ENCODE measurements at places on chromosomes 2 and 18.

GRCh38 chr2:134288814-134289213 lies 34.9 kb downstream of the MGAT5 start:
- no peak for DNase-seq

DNA sequence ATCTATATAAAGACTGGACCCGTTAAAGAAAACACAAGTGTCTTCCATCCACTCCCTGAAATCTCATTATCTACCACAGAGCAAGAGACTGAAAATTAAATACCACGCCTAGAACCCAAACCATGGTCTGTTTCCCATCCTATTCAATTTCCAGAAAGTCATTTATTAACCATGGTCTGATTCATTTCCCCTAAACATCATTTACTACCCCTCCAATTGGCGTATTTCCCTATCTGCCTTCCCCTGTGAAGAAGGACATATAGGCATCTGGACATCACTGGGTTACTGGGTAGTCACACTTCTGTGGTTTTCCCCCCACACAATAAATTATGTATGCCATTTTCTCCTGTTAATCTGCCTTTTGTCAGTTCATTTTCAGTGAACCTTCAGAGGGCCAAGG lies 30.8 kb downstream of the CCDC93 start:
- DNase-seq = no peak

- no peak for DNase-seq
Measured at GRCh38 chr2:224591220-224591619, 6.1 kb upstream of the CUL3 start.

GRCh38 chr18:10027461-10027860 lies 113.6 kb downstream of the VAPA start:
- no peak for DNase-seq

- no peak for DNase-seq
Measured at GRCh38 chr2:95269036-95269680, 5.1 kb upstream of the PROM2 start.

DNA sequence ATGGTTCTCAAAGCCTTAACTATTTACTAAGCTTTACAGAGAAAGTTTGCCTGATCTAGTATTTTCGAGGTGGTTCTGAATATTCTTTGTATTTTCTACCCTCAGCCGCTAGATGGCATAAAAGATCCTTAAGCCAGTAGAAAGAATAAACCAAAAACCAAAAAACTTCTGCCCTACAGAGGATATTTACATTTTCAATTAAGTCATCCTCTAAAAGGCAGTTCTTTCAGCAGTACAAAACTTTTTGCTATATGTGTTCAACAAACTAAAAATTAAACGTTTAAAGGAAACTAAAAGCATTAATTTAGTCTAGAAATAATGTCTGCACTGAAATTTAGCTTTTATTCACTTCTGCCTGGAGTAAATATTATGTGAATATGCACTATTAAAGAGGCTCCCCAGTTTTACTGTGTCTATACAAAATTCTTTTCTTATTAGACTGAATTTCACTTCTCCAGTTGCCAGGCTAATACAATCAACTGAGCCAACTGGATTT lies 297.5 kb downstream of the PIEZO2 start:
- DNase-seq = no peak

- no peak for DNase-seq
Measured at GRCh38 chr18:51013259-51013658, 16.8 kb upstream of the SMAD4 start.

- no peak for DNase-seq
Measured at GRCh38 chr2:100202567-100202966, 60.2 kb upstream of the AFF3 start.

DNA sequence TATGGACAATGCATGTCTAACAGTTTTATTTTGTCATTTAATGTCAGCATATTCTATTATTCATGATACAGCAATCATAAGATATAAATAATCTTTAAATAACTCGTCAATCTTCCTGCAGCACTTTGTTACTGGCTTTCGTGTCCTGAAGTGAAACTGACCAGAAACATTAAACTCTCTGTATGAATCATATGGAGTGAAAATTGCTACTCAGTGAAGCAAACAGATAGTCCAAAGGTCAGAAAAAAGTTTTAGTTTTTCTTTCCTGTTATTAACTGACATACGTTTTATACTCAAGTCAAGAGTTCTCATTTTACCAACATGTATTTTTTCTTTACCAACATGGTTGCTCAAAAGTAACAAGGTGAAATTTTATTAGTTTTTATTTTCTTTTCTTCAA lies 106.8 kb upstream of the GALNT5 start:
- no peak for DNase-seq
